ENCODE measurements at places on chromosomes 4 and X. TPM values are rescaled to one million over a fixed set of nuclear protein-coding genes. Genes with fewer than 3 reads are reported as not detected.

- DNase-seq, result no peak
Measured at GRCh38 chrX:39443240-39443639, 642.0 kb downstream of the MID1IP1 start.

GRCh38 chrX:149036086-149036485 is 469.0 kb downstream of the IDS start:
- DNase-seq, result no peak

- DNase-seq, result no peak
Measured at GRCh38 chr4:68337522-68337921, 12.4 kb downstream of the YTHDC1 start.

Gene GC
- not detected for total RNA-seq

DNA sequence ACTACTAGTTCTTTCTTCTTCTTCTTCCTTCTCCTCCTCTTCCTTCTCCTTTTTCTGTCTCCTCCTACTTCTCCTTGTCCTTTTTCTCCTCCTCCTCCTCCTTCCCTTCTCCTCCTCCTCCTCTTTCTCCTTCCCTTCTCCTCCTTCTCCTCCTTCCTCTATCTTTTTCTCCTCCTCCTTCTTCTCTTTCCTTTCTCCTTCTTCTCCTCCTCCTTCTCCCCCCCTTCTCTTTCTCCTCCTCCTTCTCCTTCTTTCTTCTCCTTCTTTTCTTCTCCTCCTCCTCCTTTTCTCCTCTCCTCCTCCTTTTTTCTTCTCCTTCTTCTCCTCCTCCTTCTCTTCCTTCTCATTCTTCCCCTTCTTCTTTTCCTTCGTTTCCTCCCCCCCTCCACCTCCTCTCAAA is 21.8 kb upstream of the NAP1L5 start:
- no peak for DNase-seq

DNA sequence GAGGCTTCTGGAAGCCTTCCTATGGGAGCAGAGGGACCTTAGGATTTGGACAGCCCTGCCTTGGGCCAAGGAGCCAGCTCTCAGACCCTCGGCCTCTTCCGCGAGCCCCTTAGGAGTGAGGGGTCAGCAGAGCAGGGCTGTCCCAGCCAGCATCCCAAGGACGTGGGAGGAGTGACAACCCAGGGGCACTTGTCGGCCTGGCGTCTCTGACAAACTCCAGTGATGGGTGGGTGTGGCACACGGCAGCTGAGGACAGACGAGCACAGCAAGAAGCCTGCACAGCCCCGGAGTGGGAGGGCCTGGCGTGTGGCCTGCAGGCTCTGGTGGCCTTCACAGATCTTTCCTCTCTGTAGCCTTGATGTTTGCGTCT is 11.6 kb upstream of the TNIP2 start:
- no peak for DNase-seq

GRCh38 chr4:8729408-8730149 is 137.0 kb downstream of the CPZ start:
- DNase-seq, result no peak

DNA sequence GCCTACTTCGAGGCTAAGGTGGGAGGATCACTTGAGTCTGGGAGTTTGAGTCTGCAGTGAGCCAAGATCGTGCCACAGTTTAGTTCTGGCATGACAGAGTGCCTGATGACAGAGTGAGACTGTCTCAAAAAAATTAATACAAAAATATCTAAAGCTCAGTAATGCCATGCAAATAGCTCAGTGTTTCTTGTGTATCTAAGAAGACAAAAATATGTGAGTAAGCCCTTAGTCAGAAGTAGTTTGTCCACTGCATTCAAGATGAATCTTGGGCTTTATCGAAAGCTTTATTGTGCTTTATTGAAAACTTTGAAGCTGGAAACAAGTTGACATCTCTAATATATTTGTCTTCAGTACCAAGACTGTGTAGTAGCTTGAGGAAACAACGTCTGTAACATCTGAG is 115.9 kb downstream of the GPAT3 start:
- no peak for DNase-seq

Gene STATH
- total RNA-seq, result not detected

Gene XKRX
- total RNA-seq, result 2.7 TPM

DNA sequence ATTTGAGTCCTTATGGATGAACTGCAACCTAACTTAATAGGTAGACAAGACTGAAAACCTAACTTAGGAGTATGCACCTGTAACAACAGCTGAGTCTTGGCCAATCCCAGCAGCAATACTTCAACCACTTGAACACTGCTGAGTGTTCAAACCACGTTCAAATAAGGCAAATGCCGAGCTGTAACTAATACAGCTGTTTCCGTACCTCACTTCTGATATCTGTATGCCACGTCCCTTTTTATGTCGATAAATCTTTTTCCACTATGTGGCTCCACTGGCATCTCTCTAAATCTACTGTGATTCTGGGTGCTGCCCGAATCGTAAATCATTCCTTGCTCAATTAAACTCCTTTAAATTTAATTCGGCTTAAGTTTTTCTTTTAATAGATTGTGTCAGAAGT is 459.7 kb downstream of the INPP4B start:
- DNase-seq, result no peak

- no peak for DNase-seq
Measured at GRCh38 chr4:184514121-184514988, 40.0 kb upstream of the IRF2 start.
